ENCODE measurements at places on chromosomes 12 and 14.

DNA sequence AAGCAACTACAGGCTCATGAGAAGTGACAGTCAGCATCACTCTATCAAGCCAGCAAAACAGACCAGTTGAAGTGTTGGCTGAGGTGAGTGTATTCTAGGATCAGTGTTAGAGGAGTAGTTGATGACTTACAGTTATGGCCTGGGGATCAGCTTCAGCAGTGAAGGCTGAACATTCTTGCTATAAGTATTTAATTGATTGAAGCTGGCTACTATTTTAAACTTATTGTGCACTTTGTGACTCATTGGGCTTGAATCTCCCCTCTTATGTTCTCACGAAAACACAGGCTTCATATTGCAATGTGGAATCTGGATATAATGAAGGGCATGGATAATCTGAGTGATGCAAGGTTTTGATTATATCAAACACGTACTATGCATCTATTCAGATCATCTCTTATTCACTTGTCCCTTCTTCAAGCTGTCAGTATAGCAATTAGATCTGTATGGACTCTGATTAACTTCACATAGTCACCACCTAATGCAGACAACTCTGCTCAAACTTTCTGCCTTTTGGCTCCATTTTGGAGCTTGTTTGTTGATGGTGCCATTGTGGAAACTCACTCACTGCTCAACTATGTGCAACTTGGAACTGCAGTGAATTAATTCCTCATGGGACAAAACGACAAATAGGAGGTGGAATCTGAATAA lies 309.2 kb downstream of the SLC16A7 start:
- no peak for DNase-seq

DNA sequence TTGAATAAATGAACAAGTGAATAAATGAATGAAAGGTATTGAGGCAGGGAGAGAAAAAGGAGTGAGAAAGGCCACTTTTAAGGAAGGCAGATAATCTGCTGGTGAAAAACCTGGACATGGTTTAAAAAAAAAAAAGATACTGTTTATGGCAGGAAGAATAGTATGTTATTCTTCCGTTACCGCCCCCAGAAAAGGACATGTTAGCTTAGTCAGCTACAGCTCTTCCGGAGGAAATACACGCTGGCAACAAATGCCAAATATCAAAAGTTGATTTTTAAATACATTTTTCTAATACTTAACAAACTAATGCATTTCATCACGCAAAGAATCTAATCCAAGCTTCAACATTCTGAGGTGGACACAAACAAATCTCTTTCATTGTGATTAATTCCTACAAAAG lies 43.2 kb downstream of the SLC5A8 start:
- no peak for DNase-seq

DNA sequence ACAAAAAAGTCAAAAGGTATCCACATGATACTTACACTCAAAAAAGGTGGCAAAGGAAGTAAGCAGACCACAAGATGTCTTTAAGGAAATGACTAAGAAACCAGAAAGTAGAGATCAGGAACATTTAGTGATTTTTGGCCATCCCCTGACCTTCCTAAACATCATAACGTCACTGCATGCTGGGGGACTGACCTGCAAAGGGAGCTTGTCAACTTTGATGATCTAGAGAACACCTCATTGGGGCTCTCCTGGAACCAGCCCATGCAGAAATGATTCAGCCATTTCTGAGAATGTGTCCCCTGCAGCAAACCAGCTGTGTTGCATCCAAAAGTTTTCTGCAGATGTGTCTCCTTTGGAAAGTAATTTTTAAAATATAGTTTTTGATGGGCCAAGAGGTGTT lies 152.2 kb upstream of the RASSF8 start:
- DNase-seq, result no peak

DNA sequence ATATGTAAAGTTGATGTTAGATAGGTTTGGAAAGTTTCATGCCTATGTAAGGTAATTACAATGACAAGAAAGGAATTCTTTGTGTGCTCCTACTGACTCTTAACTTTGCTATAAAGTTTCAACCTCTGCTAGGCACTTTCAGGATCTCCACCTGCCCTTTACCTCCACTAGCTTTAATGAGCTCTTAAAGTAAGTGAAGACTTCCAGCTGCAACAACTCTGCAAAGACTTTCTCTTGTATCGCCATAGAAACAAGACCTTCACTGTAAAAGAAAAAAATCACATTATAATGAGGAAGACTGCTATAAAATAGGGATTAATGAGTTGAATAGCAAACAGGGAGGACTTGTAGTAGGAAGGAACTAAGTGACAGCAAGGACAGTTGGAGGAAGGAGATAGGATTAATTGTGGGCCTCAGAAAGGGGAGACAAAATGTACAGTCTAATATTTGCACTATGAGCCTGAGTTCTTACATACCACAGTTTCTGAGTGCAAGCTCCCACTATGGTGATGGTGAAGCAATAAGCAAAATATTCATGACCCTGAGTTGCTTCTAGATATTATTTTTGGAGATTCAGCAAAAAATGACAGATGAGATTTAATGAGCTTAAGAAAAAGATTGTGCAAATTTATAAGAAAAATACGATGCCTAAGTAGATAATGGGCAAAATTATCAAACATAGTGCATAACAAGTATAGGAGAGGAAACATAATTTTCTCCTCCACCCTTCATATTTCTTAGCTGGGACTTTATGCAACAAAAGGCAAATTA lies 66.7 kb downstream of the DHRS2 start:
- DNase-seq, result no peak

DNA sequence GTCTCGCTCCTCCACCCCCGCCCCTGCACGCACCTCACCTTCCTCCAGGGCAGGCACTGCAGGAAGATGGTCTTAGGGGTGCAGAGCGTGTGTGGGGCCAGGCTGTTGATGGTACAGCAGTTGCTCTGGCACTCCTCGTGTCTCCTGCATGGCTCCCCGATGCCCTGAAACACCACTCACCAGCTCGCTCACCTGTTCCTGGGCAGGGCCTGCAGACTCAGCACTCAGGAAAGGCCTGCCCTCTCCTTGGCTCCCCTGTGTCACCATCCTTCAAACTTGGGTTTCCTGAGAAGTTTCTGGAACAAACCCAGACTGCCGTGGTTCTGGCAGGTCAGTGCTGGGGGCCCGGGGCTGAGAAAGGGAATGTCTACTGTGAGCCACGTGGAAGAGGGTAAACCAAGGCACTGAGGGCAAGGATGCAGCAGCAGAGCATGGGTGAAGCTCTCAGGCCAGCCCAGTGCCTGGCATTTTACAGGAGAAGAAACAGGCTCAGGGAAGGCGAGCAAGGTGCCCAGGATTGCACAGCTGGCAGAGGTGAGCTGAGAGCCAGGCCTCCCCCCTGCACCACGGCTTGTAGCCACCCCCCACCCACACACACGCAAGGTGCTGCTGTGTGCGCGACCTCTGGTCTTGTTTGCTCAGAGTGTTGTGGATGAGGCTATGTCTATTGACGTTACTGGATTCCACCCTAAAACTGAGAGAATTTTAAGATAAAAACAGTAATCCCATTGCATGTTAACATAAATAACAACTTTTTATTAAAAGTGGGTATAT lies 5.5 kb downstream of the LRCOL1 start:
- DNase-seq, result no peak

DNA sequence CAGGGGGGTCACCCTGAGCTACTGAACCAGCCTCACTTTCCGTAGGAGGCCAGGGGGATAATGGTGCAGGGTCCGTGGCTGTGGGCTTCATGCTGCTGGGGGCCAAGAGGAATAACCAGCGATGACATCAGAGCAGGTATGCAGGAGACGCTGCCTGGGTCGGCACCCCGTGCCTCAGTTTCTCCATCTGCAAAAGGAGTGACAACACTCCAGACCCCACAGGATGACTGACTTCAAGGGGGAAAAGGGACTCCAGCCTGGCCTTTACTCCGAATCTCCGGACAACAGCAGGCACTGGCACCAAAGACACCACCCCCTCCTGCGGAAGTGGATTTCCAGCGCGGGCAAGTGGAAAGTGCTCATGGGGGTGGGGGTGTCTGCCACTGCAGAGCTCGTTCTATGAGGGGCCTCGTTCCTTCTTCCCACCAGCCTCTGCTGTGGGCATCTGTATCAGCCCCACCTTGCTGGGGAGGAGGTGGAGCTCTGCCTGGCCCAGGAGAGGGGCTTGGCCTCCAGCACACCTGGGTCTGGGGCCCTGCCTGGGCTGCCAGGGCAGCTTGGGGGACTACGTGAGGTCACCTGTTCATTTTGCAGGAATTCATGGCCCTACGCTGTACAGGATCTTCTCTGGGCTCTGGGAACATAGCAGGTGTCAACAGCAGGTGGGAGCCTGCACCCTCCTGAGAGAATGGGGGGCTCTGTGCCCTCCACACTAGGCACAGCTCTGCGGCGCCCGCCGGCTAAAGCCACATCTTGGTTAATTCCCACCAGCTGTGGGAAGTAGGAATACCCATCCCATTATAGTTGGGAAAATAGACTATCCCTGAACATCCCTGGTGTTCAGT lies 216.6 kb upstream of the C14orf180 start:
- no peak for DNase-seq

All from activated T-cell treated with anti-CD3 and anti-CD28 coated beads, Interleukin-2, amount 50 U/mL, for 1 hour (primary cell).